ENCODE measurements at places on chromosomes 12 and 14.

- DNase-seq, result no peak
Measured at GRCh38 chr12:62659453-62660295, 193.0 kb downstream of the MON2 start.

DNA sequence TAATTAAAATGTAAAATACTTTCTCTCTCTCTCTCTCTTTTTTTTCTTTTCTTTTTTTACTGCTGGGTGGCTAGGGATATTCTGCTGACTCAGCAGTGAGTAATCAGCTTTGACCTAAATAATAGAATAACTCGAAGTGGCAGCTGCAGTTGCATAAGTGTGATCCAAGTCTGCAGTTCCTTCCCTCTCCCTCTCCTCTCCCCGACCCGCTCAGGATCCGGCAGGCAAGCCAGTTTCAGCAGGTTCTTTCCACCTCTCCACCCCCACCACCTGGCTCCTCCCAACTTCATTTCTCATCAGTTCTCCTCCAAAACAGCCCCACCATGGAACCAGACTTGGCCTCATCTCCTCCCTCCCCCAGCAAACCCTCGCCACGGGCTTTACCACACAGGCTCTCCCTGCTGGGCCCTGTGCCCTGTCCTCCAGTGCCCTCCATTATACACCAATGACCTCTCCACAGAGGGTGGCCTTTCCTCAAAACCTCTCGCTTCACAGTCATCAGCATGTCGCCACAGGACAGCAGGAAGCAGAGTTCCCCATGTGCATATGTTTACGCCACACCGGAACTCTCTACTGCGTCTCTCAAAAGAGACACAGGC, 22.4 kb downstream of the SLC7A8 start:
- DNase-seq, result no peak

- no peak for DNase-seq
Measured at GRCh38 chr14:50038398-50039119, 77.8 kb downstream of the VCPKMT start.

GRCh38 chr14:81091660-81092059, 129.1 kb downstream of the GTF2A1 start:
- DNase-seq, result no peak

DNA sequence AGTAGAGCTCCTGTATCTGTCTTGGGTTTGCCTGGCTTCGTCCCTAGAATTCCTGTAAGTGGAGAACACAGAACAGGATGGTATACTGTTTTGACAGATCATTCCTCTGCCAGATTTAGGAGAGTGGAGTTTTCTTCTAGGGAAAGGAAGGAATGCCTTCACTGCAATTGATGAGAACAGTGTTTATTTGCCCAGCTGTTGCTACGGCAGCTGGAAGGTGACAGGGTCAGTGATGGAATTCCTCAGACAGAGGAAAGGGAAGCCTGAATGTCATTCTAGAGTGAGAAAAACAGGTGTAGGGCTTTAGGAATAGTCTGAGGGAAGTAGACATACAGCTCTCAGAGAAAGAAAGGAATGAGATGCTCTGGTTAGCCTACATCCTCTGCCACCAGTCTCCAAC, 11.7 kb downstream of the CSRNP2 start:
- DNase-seq, result no peak

Measured in right forelimb (tissue), 1 donor.